ENCODE measurements at places on chromosomes 13 and 19.

- DNase-seq: no peak
Measured at GRCh38 chr13:96898646-96899254, 95.5 kb downstream of the OXGR1 start.

- DNase-seq: no peak
Measured at GRCh38 chr13:79777504-79777903, 296.5 kb downstream of the NDFIP2 start.

GRCh38 chr19:474126-475078 is 13.6 kb upstream of the SHC2 start:
- DNase-seq: no peak

DNA sequence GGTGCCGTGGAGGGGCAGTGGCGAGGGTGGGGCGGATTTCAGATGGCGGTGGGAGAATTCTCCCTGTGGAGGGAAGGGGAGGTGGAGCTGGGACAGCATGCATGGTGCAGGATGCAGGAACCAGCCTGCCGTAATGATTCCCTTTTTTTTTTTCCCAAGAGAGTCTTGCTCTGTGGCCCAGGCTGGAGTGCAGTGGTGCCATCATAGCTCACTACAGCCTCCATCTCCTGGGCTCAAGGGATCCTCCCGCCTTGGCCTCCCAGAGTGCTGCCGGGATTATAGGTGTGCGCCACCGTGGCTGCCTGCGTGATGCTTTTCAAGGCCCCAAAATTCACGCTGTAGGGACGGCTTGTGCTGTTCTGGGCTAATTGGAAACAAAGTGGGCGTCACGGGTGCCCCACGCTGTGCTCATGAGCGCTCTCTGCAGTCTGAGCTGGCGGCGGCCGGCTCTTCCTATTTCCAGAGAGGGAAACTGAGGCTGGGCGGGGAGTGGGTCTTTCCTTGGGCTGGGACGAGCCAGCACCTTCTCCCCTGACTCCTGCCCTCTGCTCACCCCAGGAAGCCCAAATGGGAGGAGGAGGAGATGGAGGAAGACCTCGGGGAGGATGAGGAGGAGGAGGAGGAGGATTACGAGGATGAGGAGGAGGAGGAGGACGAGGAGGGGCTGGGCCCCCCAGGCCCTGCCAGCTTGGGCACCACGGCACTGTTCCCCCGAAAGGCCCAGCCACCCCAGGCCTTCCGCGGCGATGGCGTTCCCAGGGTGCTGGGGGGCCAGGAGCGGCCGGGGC is 6.2 kb downstream of the ARID3A start:
- no peak for DNase-seq

- no peak for DNase-seq
Measured at GRCh38 chr13:112771877-112772538, 82.2 kb downstream of the ATP11A start.

DNA sequence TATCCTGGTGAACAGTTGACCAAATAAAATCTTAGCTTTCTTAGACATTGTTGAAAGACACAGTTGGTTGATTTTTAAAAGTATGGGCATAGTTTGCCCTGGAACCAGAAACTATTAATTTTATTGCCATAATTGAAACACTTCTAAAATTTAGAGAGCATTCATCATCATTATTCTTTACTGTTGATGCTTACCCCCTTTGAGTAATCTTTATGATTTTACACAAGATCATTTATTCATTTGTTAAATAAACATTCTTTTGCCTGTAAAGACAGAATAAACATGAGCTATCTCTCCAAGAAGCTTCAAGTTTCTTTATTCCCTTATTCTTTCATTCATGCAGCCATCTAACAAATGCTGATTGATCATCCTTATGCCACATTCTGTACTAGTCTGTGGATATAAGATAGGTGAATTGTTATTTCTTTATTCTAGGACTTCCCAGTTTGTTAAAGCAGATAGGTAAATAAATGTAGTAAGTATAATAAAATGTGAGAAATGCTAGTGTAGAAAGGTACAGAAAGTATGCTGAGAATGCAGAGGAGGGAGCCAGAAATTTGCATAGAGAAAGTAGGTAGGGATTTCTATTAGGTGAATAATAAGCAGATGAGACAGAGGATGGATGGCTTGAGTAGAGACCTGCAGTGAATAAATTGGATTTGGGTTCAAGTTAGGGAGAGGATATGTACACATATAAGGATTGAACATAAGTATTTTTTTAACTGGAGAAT is 8.2 kb downstream of the SERTM1 start:
- no peak for DNase-seq

GRCh38 chr13:39527961-39528660 is 74.9 kb downstream of the LHFPL6 start:
- DNase-seq: no peak

GRCh38 chr19:56687031-56687430 is 15.5 kb upstream of the ZNF835 start:
- DNase-seq: no peak

- DNase-seq: no peak
Measured at GRCh38 chr13:58882516-58882915, 1251.0 kb downstream of the PCDH17 start.

GRCh38 chr19:41427647-41428480 is 690 bp upstream of the B3GNT8 start:
- DNase-seq: no peak

DNA sequence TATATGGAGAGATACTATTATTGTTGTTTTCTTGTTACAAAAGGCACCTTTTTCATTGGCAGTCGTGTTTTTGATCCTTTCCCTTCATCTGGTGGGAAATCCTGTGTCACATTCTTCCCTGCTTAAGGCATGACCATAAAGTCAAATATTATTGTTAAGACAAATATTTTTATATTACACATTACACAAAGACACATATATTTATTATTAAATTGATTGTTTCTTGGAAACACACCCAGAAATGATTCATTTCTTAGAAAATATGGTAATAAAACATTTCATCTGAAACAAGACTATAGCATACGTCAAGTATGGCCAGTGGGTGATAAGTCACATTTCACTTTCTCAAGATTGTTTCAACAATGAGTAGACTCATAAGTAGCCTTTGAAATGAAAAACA is 77.3 kb downstream of the KCTD12 start:
- no peak for DNase-seq

GRCh38 chr13:47459512-47459911 is 541.6 kb downstream of the SUCLA2 start:
- no peak for DNase-seq

DNA sequence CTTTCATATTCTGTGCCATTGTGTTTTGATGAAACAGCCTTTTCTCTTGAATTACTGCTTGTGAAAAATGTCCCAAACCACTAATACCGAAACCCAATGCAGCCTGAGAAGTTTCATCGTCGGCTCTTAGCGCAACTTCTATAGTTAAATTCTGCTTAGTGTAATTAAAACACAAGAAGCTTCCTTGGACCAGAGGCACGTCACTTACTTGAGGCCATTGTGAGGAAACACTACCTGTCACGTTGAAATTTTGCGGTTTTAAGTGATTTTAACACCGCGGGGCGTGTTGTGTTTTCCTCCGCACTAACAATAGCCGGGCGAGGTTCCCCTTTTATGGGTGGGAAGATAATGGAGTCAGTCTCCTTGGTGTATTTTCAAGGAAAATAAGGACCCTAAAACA is 70.9 kb downstream of the GGACT start:
- DNase-seq: no peak

DNA sequence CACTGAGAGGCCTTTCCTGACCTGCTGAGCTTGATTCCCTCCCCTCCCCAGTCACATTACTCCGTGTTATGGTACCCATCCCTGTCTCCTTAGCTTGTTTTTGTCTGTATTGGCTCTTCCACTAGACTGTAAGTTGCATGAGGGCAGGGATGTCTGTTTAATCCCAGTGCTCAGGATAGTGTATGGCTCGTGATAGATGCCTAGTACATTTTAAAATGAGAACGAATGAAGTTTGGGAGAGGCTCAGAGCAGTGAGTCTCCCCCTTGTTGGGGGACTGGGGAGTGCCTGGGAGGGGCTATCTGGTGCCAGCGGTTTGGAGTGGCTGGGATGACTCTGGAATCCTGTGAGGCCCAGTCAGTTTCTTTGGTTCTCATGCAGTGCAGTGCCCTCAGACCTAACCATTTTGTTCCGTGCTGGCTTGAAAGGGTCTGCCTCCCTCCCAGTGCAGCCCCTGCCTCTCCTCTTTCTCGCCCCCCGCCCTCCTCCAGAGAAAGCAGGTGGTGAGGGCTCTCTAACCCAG is 35.5 kb downstream of the ACTN4 start:
- DNase-seq: no peak

GRCh38 chr13:113297370-113298042 is 467 bp downstream of the LAMP1 start:
- DNase-seq: peak; percentile 40

GRCh38 chr13:79966059-79966458 is 374.9 kb downstream of the SPRY2 start:
- DNase-seq: no peak

- no peak for DNase-seq
Measured at GRCh38 chr19:44572581-44572900, 40.8 kb upstream of the IGSF23 start.

DNA sequence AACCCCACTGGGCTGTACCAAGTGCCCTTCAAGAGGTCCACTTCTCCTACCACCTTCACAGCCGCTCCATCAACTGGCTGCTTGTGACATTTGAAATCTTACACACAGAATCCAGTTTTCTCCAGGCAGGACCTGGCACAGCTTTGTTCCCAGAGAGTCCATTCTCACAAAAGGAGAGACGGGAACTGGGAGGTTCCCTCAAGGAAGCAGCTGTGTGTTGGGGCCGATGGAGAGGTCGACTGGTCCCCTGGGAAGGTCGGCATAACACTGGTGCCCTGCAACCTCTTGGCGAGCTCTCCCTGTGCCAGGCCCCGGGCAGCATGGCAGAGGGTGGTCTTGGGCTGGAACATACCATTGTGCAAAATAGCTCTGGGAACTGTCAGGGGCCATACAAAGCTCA is 21.5 kb downstream of the ELL start:
- no peak for DNase-seq

- no peak for DNase-seq
Measured at GRCh38 chr19:46365561-46365960, 18.7 kb downstream of the PPP5C start.

GRCh38 chr19:57037556-57037955 is 82.2 kb upstream of the USP29 start:
- no peak for DNase-seq

DNA sequence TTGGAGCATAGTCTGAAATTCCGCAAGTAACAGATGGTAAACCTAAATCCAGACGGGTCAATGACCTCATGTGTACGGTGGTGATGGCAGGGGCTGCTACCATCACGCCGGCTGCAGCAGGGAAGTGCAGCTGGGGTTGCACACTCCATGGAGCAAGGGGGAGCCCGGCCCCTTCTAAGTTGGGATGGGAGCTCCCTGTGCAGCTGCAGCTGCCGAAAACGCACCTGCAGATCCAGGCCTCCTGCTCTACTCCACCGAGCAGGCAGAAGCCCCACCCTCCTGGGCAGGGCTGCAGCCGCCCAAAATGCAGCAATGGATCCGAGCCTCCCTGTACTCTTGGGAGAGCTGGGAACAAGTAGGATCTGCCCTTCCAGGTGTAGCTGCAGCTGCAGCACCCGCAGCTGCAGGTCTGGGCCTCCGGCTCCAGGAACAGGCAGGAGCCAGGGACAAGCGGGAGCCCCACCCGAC is 25.5 kb downstream of the KBTBD6 start:
- no peak for DNase-seq

GRCh38 chr13:18212873-18213272 is 968.8 kb downstream of the TUBA3C start:
- no peak for DNase-seq

DNA sequence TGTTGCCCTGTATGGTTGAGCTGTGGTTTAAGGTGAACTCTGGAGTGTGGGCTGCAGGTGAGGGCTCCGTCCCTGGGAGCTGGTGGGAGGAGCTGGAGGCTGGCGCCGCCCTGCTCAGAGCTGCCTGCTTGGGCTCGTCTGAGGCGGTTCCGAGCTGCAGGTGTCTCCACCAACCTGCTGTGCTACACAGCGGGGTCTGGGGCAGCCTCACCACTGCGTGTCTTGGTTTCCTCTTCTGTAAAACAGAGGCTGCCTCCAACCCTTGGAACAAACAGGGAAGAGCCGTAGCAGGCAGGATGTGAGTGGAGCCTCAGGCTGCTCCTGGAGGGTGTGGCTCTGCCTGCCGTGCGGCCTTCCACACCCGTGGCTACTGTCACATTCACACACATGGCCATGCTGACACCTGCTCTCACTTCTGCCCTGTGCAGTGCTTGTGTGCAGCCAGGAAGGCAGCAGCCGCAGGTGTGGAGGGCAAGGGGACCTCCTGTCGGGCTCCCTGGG is 21.4 kb downstream of the NAXD start:
- no peak for DNase-seq

DNA sequence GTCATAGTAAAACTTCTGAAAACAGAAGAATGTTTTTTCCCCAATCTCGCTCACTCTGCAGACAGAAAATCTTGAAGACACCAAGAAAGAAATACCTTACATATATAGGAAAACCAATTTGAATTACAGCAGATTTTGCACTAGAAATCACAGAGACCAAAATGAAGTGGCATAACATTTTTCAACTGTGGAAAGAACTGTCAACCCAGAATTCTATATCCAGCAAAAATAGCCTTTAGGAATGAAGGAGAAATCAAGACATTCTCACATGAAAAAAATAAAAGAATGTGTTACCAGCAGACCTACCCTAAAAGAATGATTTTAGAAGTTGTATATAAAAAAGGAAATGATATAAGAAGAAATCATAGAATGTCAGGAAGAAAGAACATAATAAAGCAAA is 28.7 kb downstream of the CCDC122 start:
- no peak for DNase-seq

DNA sequence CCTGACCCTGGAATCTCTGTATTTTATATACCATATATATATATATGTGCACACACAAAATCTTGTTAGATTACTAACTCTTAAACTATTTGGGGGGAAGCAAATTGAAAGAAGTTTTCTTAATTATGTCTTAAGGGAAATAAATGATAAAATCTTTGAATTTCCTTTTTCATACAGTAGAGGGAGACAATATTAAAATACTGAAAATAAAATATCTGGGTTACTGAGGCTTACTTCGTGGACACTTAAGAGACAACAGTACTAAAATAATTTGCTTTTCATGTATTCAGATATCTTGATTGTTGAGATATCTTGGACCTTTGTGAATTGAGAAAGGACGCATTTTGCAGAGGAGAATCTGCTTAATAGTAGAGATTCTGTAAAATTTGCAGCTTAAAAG is 17.0 kb downstream of the SUGT1 start:
- DNase-seq: no peak

DNA sequence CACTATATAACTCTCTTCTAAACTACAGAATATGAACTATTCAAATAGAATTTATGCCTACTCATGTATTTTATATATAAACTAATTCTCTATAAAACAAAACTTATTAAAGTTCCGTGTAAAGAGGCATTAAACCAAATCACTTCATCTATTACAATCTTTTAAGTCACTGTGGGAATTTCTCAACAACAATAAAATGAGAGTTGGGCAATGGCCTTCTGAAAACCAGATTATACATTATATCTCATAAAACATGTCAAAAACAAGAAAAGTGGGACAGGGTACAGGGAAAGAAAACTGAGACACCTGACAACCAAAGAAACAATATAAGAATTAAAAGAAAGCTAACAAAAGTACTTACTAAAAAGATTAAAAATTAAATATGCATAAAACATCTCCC is 145.2 kb downstream of the DIAPH3 start:
- no peak for DNase-seq

- DNase-seq: no peak
Measured at GRCh38 chr13:20151016-20151415, 9.8 kb downstream of the GJA3 start.
